ENCODE measurements at places on chromosomes 16 and 17.

GRCh38 chr17:58336456-58337209 is 8.0 kb upstream of the TSPOAP1 start:
- no peak for DNase-seq

DNA sequence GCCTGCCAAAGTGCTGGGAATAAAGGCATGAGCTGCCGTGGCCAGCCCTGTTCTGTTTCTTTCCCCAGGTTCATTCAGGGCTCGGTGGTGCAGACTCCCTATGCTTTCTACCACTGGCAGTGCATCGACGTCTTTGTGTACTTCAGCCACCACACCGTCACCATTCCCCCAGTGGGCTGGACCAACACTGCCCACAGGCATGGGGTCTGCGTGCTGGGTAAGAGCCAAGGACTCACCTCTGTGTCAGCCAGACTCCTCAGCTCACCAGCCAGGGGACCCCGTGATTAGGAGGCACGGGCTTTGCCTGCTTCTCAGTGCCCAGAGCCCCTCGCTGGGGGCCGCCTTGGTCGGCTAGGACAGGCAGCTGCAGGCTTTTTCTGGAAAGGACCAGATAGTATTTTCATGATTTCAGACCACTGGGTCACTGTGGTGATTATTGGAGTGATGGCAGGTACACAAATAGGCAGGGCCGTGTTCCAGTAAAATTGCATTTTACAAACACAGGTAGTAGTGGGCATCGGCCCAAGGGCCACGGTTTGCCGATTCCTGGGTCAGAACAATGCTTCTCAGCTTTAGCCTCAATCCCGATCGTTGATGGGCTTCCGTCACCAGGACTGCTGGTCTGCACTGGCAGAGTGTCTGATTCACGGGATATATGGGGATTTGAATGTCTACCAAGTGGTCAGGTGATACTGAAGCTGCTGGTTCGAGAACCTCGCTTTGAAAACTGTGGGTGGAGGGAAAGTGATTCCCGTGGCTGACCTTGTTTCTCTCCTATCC is 5.0 kb downstream of the ENGASE start:
- DNase-seq, result no peak

- no peak for DNase-seq
These were observed 23.8 kb downstream of the SLC12A3 start for GRCh38 chr16:56888806-56889205.

- no peak for DNase-seq
These were observed 8.7 kb upstream of the GINS2 start for GRCh38 chr16:85697431-85697830.

- no peak for DNase-seq
These were observed 94.6 kb downstream of the CMIP start for GRCh38 chr16:81539009-81539758.

DNA sequence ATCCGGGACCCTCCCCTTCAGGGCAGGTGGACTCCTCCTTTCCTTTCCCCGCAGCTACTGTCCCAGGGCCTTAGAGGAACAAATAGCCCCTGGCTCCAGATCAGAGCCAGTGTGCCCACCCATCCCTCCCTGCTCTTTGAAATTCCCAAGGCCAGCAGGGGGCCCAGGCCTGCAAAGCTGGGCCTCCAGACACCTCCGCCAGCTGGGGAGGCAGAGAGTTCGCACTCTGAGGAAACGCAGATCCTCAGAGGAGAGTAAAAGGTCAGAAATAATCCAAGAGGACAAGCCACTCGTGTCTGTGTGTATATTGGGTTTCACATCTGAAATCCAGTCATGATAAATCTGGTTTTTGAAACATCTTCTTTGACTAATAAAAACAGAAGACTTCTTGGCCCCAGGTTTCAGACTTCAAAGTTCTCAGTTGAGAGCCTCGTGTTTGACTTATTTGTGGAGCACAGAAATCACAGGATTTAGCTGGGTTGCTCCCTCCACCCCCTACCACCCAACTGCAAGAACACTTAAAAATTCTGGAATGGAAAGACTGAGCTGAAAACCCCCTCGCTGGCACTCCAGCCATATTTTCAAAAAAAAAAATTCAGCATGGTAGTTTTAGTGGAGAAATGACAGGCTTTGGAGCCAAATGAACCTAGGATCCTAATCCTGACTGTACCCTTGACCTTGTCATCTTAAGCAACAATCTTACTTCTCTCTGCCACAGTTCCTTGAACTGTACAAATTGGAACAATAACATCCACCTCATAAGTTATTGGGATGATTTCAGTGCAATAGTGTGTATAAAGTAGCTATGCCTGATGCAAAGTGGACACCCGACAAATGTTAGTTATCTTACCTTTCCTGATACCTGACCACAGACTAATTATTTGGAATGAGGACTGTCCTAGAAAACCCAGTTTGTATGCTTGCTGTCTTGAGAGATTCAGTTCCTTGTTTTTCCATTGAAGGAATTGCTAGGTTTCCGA is 44.5 kb upstream of the TBX2 start:
- DNase-seq, result no peak

DNA sequence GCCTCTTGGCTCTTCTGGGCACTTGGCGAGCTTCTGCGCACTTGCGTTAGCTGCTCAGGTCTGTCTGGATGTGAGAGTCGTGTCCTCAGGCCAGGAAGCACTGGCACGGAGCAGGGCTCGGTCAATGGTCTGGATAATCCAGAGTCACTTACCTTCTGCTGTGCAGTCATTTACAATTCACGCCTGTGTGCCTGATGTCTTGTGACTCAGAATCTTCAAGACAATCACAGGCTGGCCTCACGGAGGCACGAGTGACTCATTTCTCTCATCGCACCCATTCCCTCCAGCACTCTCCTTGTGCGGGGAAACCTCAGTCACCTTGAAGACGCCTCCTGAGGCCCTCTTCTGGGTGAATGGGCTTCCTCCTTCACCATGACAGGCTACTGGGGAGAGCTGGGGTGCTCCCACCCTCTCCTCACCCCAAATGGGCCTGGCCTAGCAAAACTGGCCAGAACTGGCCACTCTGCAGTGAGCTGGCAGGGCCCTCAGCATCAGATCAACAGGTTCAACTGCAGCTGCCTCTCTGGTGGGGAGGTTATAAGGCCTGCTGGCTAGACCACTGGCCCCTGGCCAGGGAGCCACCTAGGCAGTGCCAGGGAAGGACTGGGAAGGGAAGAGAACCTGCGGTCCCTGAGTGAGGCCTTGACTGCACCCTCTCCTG is 1.9 kb upstream of the CAPN15 start:
- DNase-seq, result peak; percentile 33

- no peak for DNase-seq
These were observed 12.9 kb downstream of the G6PC1 start for GRCh38 chr17:42913522-42913921.

GRCh38 chr17:48163809-48164208 is 56.2 kb downstream of the SNX11 start:
- DNase-seq, result no peak

- no peak for DNase-seq
These were observed 5.1 kb downstream of the ZFPM1 start for GRCh38 chr16:88458039-88458772.

GRCh38 chr17:59783221-59784047 is 76.0 kb downstream of the VMP1 start:
- DNase-seq, result no peak

GRCh38 chr16:11624636-11625607 is 38.2 kb upstream of the LITAF start:
- DNase-seq, result no peak

GRCh38 chr16:19858340-19859018 is 26.2 kb downstream of the GPRC5B start:
- no peak for DNase-seq

DNA sequence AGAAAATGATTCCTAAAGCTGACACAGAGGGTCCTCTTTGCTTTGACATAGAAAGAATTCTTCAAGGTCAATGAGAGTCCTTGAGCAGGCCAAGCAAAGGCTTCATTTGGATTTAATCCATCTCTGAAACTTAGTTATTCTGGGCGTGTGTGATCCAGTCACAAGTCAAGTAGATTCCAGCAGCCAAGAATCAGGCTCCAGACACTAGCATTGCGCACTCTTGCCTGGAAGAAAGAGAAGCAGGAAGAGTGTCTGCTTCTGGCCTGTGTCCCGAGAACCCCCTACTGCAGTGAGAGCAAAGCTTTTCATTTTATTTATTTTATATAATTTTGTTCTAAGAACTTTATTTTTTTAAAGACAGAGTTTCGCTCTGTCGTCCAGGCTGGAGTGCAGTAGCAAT is 88.2 kb upstream of the CACNG5 start:
- no peak for DNase-seq

- DNase-seq, result peak; percentile 70
These were observed 32.6 kb upstream of the TAC4 start for GRCh38 chr17:49880291-49881053.

- no peak for DNase-seq
These were observed at the start of gene AOC2 for GRCh38 chr17:42844271-42844670. AOC2 (plus strand) TSS chr17:42844580; CDS start chr17:42844627, 47 bp downstream.

DNA sequence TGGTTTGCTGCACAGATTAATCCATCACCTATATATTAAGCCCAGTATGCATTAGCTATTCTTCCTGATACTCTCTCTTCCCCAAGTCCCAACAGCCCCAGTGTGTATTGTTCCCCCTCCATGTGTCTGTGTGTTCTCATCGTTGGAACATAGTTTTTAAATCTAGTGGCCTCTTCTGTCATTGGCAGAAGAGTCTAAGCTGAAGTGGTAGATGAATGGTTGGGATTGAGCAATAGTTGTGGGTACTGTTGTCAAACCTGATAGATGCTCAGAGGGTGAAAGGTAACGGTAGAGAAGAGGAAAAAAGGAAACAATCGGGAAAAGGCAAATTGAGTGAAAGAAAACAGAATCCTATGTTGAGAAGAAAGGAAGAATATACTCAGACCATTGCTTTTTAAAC is 29.9 kb downstream of the MAP3K3 start:
- no peak for DNase-seq

GRCh38 chr17:78347453-78347852 is 12.4 kb downstream of the SOCS3 start:
- DNase-seq, result no peak

DNA sequence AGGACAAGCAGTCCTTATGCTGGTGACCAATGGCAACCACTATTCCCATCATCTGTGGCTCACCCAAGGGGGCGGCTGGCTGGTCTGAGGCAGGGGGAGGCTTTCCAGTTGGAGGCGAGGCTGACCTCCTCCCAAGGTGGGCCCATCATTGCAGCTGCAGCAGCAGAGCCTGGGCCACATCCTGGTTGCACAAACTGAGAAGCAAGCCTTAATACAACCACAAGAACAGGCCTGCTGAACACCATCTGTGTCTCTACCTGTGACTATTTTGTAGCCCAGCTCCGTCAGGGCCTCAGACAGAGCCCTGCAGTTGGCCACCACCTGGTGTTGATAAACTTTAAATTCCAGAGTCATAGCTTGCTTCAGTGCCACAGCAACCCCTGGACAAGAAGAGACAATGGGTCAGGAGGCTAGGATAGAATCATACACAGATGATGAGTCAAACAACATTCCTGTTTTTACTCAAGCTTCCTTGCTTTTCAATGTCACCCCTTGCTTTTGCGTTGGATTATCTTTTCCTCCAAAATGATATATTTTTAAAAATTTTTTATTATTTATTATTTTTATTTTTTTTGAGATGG is 17.9 kb downstream of the SMCR8 start:
- no peak for DNase-seq

GRCh38 chr17:73901249-73901648 is 257.0 kb upstream of the SDK2 start:
- DNase-seq, result no peak

Data from stimulated activated CD4-positive, alpha-beta T cell treated with anti-CD3 and anti-CD28 coated beads, Interleukin-15, amount 100 ng/mL, for 1 hour (primary cell).